ENCODE measurements at places on chromosomes 6 and 20. TPM values are rescaled to one million over a fixed set of nuclear protein-coding genes. Genes with fewer than 3 reads are reported as not detected.
A peak's percentile ranks its signal among the peaks of the same experiment; 100 is the strongest.

- no peaks in the 10 kb centered on the region for H3K36me3 ChIP-seq
- H3K27me3 ChIP-seq, result peaks cover 32% of the 10 kb centered on the region
- DNase-seq, result no peak
- no peak overlapping the region for H3K4me3 ChIP-seq
- peaks cover 5% of the 10 kb centered on the region for H3K4me1 ChIP-seq
Measured at GRCh38 chr6:43310134-43310533, 1.5 kb upstream of the CRIP3 start.

GRCh38 chr6:129575378-129576118 lies 134.4 kb downstream of the ARHGAP18 start:
- no peak for DNase-seq
- no peak overlapping the region for H3K4me3 ChIP-seq

GRCh38 chr20:8639112-8639778 lies 429.6 kb upstream of the PLCB4 start:
- H3K36me3 ChIP-seq, result peaks cover 3% of the 10 kb centered on the region
- H3K27ac ChIP-seq, result no peak overlapping the region
- no peak for DNase-seq

DNA sequence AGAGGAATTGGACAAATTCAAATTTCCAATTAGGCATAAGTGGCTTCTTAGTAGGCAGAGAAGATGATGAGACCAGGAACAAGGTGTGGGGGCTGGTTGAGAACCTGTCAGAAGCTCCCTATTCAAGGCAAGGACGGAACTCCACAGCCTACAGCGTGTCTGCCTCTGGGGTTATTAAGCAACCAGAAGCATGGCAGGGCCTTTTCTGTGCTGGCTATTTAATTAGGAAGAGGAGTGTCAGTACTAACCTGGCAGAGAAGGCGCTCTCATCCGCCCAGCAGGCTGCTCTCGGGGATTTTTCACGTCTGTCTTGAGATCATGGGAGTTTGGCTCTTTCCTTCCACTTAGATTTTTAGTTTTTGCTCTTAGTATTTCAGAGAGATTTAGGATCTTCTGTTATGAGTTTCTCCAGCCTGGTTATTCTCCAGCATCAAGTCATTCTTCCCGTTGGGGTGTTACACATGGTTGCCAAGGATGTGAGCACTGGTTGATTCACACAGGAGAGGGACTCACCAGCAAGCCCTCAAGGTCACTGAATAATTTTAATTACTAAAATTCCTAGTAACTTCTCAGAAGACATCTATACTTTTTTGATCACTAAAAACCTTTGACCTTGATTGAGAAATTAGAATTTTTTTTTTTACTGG lies 23.9 kb downstream of the ADTRP start:
- DNase-seq, result no peak
- H3K36me3 ChIP-seq, result no peaks in the 10 kb centered on the region
- H3K27me3 ChIP-seq, result no peaks in the 10 kb centered on the region
- no peak overlapping the region for H3K27ac ChIP-seq

DNA sequence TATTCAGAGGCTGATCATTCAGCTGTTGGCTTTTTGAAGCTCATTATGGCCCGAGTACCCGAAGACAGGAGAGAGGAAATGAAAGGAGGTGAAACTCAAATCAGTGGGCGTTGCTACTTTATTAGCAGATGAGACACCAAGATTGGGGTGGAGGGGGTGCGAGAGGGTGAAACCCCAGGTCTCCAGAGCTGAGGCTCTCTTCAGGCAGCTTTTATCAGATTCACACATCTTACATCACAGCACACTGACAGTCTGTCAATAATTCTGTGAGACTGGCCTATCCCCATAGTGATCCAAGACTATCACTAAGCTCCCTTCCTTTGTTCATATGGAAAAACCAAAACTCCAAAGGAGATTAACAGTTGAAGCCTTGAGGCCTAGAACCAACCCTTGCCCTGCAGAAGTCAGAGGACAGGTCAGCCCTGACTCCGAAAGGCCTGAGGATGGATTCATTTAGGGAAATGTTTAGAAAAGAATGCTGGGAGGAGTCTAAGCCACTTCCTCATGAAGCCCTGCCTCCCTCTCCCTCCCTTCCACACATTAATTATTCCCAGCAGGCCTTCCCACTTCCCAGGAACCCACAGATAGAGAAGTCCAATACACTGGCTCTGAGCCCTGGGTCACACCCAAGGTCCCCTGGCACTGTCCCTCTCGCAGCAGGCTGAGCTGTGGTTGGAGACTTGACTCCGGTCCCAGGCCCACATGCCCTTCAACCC lies 23.2 kb downstream of the TRERF1 start:
- H3K36me3 ChIP-seq, result peaks cover 10% of the 10 kb centered on the region
- no peak for DNase-seq
- H3K27ac ChIP-seq, result peak overlapping the region; percentile 9
- H3K4me3 ChIP-seq, result no peak overlapping the region

The F13A1 gene
- total RNA-seq, result 0.39 TPM

Measured in neural crest cell (in vitro differentiated cells).